CD4-positive, alpha-beta T cell treated with Interleukin-12 subunit alpha and Interleukin-12 subunit beta, for 1 hour (primary cell): ENCODE measurements at places on chromosomes 5 and 9.

- DNase-seq, result no peak
Observed at GRCh38 chr9:129759804-129760502, 7.1 kb upstream of the PTGES start.

GRCh38 chr9:2026220-2026997 is 11.3 kb downstream of the SMARCA2 start:
- peak; percentile 61 for DNase-seq

GRCh38 chr9:109616571-109617120 is 118.5 kb upstream of the PTPN3 start:
- DNase-seq, result no peak

DNA sequence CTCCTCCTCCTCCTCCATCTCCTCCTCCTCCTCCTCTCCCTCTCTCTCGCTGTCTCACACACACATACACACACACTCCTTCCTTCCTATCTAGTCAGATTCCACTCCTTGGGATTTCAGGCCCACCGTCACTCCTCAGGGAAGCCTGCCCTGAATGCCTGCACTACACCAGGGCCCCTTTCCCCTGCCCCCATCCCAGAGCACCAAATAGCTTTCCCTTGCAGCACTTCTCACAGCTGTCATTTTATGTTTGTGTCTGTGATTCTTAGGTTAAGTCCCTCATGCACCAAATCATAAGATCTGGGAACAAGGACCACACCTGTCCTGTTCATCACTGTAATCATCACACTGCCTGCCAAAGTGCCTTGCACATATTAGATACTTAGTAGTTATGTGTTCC is 86.5 kb upstream of the GABRP start:
- DNase-seq, result no peak

DNA sequence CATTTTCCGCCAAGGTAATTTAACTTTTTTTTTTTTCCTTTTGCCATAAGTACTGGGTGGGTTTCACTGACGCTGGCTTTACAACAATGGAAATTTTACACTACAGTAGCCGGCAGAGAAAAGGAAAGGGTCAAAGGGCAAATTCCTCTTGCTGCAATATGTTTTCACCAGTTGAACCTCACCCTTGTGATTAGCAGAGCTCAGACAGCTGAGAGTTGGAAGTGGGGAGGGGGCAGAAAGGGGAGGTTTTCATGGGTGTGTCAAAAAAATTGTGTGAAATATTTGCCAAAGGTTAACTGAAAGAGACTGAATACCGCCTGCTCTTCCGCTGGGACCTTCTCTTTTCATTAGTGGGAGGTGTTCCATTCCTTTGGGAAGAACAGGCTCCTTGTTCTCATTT is 296.9 kb downstream of the ADAMTS6 start:
- no peak for DNase-seq

DNA sequence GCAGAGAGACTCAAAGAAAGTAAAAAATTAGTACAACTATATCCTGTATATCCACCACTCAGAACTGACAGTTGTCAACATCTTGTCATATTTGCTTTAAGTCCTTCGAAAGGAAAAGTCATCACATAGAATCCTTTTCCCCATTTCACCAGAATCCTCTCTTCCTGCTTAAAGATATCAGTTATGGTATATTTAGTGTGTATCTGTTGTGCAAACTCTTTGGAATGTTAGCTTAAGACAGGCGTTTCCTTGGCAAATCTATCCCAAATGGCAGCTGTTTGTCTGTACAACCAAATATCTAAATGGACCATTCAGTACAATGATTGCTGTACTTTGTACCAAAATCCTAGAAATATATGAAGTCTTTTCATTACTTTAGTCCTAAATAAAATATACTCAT is 98.5 kb downstream of the ITGA1 start:
- no peak for DNase-seq

DNA sequence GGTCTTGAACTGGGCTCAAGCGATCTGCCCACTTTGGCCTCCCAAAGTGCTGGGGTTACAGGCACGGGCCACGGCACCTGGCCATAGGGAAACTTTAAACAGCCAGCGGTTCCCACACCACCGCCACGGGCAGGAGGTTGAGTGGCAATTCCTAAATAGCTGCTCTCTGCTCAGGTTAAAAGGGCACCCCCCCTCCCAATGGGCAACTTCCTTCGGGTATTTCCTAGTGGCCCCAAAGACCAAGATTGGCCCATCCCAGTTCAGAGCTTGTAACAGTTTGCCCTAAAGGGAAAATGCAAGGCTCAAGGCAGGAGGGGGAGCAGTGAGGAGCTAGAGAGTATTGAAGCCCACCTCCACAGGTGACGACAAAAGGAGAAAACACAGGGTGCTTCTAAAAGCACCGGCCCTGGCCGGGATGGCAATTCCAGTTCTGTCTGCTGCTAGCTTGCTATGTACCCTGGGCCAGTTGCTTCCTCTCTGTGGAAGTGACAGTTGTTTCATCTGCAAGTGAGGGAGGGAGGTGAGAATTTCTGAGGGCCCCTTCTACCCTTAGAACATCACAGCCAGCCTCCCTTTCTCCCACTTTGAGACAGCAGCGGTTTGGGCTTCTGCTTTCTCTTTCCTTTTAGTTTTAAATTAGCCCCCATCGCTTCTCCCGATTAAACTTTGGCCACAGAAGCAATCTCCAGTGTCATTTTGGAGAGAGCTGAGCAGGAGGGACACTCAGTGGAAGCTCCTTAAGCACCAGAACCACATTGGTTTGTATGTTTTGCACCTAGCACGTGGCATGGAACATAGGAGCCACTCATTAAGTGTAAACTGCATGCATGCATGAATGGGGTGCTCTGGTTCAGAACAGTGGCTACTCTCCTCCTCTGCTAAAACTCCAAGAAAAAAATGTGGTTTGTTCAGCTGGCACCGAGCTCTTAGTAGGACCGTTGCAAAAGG is 17.3 kb upstream of the TNIP1 start:
- peak; percentile 47 for DNase-seq

GRCh38 chr9:87336914-87337333 is 160.7 kb upstream of the DAPK1 start:
- peak; percentile 19 for DNase-seq

DNA sequence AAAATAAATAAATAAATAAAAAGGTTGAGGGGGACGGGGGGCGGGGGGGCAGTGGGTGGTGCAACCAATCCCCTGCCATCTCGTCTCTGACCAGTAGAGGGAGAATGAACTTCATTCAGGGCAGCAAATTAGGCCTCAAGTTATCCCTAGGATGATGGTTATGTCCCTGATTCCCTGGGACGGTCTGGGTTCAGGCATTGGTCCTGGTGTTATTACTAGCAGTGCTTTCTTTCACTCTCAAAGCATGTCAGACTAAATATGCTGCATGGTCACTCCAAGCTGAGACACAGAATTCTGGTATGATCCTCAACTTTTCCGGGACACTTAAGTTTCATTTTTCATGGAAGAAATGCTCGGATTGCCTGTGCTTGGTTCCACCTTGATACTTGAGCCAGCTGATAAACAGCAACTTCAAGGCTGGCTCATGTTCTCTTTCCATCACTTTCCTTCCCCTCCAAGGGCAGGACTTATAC is 59.4 kb downstream of the DAP start:
- peak; percentile 30 for DNase-seq

GRCh38 chr5:119275146-119275545 is 80.7 kb upstream of the TNFAIP8 start:
- no peak for DNase-seq

DNA sequence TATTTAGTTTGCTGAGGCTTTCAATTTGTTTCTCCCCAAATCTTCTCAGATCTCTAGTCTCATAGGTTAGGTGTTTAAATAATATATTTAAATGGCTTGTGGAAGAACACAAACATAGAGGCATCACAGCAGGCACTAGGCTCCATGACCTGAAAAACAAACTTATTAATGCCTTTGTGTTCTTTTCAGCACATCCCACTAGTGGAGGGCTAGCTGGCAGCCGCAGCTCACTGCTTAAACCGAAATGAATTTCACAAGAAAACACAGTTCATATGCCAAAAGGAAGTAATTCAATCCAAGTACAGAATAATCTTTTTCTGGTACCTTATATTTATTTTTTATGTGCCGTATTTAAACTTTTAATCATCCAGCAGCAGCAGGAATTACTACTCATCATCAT is 382.5 kb downstream of the PLK2 start:
- DNase-seq, result no peak

DNA sequence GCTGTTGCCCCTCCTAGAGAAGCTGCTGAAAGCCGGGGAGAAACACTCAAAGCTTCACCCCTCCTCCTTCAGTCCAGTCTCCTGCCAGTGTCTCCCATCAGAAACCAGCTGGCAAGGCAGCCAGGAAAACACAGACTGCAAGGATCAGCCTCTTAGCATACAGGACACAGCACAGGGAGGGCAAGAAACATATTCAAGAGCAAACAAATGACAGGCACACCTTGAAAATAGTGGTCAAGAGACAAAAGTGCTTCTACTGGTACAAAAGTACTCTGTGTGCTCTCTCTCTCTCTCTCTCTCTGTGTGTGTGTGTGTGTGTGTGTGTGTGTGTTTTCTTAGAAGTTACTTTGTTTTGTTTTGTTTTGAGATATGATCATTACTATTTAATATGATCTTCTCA is 227.2 kb downstream of the RAB3C start:
- DNase-seq, result no peak

- no peak for DNase-seq
Observed at GRCh38 chr5:177361418-177362291, 3.9 kb downstream of the RGS14 start.

GRCh38 chr9:69120380-69121154 is 53.5 kb upstream of the TJP2 start:
- no peak for DNase-seq

- DNase-seq, result no peak
Observed at GRCh38 chr5:88870285-88870684, 12.7 kb downstream of the MEF2C start.

- DNase-seq, result peak; percentile 58
Observed at GRCh38 chr5:176810081-176810597, at the start of gene UNC5A. Gene UNC5A (plus strand): TSS chr5:176810559. CDS start chr5:176810751, 192 bp downstream.

DNA sequence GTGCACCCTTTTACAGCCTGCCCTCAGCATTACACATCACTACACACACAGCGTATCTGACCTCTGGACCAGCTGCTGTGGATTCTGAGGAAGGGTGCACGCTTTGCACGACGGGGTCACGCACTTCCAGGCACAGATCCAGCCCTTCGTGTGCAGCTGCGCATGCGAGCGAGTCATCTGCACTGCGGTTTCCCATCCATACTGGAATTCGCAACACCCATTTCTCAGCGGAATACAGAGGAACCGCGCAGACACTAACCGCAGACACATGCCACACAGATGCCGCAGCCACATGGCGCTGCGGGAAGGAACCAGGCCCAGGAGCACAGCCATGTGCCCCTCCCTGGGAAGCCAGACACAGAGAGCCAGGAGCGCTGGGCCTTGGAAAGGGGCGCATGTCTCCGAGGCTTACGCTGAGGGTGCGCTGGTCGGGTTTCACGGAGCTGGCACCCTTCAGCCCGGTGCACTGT is 43.5 kb downstream of the PNPLA7 start:
- no peak for DNase-seq

DNA sequence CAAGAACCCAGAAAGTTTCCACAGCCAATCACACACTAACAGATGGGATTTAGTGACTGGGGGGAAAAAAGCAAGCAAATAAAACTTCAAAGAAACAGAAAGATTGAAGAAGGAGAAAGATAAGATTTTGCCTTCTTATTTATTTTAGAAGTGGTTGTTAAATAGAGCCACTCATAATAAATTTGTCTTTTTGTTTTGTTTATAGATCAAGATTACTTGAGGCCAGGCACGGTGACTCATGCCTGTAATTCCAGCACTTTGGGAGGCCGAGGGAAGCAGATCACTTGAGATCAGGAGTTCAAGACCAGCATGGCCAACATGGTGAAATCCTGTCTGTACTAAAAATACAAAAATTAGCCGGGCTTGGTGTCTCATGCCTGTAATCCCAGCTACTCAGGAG is 94.9 kb upstream of the RANBP3L start:
- DNase-seq, result no peak

GRCh38 chr5:74059706-74060105 is 433.7 kb downstream of the ARHGEF28 start:
- no peak for DNase-seq

- DNase-seq, result no peak
Observed at GRCh38 chr5:3049261-3049660, 297.8 kb upstream of the IRX2 start.

GRCh38 chr9:113475992-113476391 is 12.5 kb downstream of the RGS3 start:
- no peak for DNase-seq

GRCh38 chr5:123876276-123876790 is 364.4 kb downstream of the CSNK1G3 start:
- DNase-seq, result no peak

GRCh38 chr5:175728885-175729828 is 71.3 kb downstream of the HRH2 start:
- DNase-seq, result no peak

- DNase-seq, result no peak
Observed at GRCh38 chr5:171579976-171580411, 160.5 kb downstream of the FGF18 start.

- no peak for DNase-seq
Observed at GRCh38 chr5:164597293-164597900, 1092.0 kb downstream of the MAT2B start.

- no peak for DNase-seq
Observed at GRCh38 chr5:177539411-177539810, 15.0 kb downstream of the FAM193B start.

DNA sequence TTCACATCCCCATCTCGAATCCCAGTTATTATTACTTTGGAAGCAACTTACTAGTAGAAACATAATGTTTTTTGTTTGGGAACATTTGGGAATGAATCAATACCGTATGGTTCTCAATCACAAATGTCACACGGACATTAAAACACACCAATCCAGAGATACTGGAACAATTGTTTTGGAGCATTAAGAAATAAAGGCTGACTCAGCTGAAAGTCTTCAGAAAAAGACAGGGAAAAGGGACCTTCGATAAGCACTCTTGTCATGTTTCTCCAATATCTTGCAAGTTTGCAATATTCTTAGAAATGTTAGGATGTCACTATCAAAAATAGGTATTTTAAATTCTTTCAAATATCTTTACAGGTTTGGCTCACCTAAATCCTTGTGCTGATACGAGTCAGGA is 362.4 kb downstream of the CETN3 start:
- DNase-seq, result no peak

DNA sequence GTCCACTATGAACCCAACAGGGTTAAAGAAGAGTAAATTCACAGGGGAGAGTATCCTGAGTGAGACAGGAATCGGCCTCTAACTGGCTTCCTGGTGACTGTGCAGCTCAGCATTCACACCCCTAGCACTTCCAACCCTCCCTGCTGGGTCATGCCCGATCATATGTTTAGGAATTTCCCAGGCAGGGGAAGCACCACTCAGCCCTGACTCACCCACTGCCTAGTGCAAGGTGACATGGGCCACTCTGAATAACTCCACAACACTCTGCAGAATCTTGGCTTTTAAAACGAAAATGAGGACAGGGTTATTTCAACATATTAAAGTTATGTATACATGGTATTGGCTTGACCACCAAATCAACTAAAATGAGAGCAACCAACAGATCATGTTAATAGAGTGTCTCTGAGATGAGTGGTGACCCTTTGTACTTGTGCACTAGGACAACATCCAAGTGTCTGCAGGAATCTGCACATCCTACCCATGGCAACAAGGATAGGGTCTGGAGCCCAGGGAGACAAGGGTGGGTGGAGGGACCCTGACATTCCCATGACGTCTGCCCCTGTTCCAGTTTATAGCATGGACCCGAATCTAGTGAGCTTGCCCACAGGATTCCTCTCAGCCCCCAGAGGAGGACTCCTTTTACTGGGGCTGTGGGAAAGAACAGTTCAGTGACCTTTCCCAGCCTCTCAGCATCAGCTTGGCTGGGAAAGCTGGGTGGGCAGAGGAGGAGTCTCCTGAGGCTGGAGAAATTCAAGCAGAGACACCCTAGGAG is 485.8 kb downstream of the SEMA5A start:
- DNase-seq, result no peak
